ENCODE measurements at places on chromosomes 2 and 18.

DNA sequence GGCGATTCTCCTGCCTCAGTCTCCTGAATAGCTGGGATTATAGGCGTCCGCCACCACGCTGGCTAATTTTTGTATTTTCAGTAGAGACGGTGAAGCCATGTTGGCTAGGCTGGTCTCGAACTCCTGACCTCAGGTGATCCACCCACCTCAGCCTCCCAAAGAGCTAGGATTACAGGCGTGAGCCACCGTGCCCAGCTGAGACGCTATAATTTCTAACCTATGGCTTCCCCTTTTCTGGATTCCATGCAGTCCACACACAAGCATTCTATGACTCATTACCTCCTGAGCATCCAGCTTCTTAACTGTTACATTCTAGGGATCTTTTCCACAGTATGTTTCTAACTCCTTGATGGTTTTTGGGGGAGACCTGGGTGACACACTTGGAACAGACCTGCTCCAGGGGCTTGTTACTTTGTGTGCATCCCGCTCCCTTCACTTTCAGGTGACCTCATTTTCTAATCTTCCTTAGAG is 11.8 kb upstream of the KCMF1 start:
- DNase-seq: peak; percentile 82

GRCh38 chr2:180966378-180966777 is 14.0 kb upstream of the UBE2E3 start:
- no peak for DNase-seq

DNA sequence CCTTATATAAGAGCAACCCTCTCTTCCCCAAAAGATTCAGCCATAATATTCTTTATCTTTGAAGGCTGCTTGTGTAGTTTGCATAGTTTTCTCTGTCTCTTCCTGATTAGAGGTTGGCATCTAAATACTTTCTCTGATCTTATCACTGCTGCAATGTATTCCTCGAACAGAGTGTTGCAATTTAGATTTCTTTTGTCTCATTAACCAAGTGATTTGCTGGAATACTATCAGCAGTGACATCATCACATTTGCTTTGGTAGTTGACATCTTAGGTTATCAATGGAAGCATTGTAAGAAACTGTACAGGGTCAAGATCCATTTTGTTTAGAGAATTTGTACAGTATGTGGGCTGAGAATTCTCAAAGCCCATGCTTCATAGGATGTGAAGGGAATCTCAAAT is 72.0 kb upstream of the NEUROD1 start:
- DNase-seq: peak; percentile 13

DNA sequence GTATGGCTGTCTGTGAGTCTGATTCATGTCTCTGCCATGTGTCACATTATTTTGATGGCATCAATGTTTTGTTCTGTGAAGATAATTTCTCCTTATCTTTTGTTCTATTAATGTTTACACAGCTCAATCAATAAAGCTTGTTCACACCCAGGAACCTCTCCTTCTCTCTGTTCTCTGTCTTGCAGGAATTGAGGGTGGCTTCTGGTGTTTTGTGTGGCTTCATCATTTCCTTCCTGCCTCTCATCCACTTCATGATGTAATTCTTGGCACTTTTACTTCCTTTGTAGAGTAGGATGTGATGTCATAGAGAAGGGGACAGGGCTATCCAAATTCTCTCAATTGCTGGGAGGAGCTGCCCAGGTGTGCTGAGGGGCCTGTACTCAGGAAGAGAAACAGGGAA is 27.2 kb downstream of the ASXL3 start:
- no peak for DNase-seq

DNA sequence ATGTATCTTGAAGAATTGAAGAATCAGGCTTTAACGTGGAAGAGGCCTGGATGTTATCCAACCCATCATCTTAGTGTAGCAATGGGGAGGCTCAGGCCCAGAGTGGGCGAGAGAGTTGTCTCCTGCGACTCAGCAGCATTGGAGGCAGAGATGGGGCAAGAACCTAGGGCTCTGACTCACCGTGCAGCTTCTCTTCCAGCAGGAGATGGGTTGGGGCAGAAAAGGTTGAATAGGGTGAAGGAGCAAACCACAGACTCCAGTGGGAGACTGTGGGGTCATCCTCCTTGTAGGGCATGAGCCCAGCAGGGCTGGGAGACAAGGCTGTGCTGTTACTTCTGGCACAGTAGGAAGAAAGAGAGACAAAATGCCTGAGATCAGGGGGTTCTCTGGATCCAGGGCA is 1.4 kb downstream of the IL36RN start:
- no peak for DNase-seq

- DNase-seq: no peak
These were observed 14.8 kb upstream of the STEAP3 start for GRCh38 chr2:119208791-119209203.

DNA sequence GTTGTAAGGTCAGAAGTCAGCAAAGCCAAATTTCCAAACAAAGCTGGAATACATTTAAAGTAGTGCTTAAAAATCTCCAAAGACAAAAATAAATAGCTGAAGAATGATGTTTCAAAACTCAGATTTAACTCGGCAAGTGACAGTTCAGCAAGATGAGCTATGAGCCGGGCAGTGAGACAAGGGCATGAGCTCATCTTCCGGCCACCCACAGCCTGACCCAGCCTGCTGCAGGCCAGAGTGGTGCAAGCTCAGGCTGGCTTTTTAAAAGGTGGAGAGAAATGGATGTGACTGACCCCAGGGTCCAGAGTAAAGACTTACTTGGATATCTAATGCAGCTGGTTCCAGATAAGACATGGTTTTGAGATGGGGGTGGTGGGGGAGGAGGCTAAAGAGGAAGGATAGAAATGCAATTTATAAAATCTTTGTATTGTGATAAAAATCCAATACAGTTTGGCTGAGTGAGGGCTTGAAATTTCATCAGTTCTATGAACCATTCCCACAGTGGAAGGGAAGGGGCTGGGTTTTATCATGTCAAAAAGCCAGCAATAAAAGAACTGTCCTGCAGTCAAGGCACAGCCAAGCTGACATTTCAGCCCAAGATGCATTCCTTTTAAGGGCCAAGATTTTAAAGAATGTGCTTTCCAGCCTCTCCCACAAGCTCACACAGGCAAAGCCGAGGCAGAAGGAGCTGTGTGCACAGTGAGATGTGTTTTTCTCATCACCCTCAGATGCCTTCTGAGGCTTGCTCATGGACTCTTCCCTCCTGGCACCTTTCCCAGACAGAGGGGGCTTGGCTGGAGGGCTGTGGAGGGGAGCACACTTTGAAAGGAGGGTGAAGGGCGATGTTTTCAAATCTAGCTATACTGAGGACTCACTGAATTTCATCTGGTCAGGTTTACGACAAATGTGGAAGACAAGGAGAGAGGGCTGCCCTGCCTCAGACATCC is 97.9 kb upstream of the KLHL29 start:
- DNase-seq: peak; percentile 79

DNA sequence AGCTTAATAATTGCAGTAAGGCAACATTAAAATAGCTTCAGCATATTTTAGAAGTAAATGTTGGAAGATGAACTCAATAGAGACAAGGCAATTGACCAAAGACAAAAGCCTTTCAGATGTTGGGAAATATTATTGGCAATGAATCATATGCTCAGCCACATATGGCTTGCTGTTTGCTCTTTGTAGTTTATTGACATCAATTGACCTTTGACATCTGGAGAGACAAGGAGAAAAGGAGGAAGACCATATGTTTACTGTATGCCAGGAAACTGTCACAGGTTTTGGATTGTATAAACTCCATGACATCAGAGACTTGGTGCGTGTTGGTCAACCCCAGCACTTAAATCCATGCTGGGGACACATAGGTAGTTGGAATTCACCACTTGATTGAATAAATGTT is 60.6 kb upstream of the SLC16A14 start:
- peak; percentile 61 for DNase-seq

Data from fibroblast of villous mesenchyme (primary cell).